Smooth muscle cell of the coronary artery (primary cell): ENCODE measurements at places on chromosomes 2 and 18. TPM values are rescaled to one million over a fixed set of nuclear protein-coding genes. Genes with fewer than 3 reads are reported as not detected.

LANCL1 gene
- 40.0 and 73.1 TPM in 2 replicates for total RNA-seq

RAMP1 gene
- 0.83 and 1.6 TPM in 2 replicates for total RNA-seq

ASIC4 gene
- under 0.01 and 0.70 TPM in 2 replicates for total RNA-seq

NEURL3 gene
- total RNA-seq, result 0.08 TPM in 1 of 2 replicates, not detected in the other

ME2 gene
- total RNA-seq, result 18.1 and 29.0 TPM in 2 replicates

ACAA2 gene
- total RNA-seq, result 19.4 and 41.5 TPM in 2 replicates

FEV gene
- total RNA-seq, result not detected in 2 replicates

SEMA4C gene
- 19.3 and 20.2 TPM in 2 replicates for total RNA-seq

MAP3K19 gene
- not detected in 2 replicates for total RNA-seq

SLC4A3 gene
- 1.7 and 2.1 TPM in 2 replicates for total RNA-seq

PDCL3 gene
- total RNA-seq, result 10.9 and 11.3 TPM in 2 replicates

LCT gene
- total RNA-seq, result under 0.01 TPM in 1 of 2 replicates, not detected in the other

KCNJ3 gene
- total RNA-seq, result under 0.01 TPM in 1 of 2 replicates, not detected in the other

UGT1A8 gene
- total RNA-seq, result under 0.01 and 0.08 TPM in 2 replicates

KCNG2 gene
- total RNA-seq, result 0.12 TPM in 1 of 2 replicates, not detected in the other

DOK6 gene
- total RNA-seq, result 0.45 and 14.4 TPM in 2 replicates

BMP10 gene
- total RNA-seq, result not detected in 2 replicates

ACTR1B gene
- 56.5 and 77.3 TPM in 2 replicates for total RNA-seq

ANO7 gene
- total RNA-seq, result 0.12 and 0.23 TPM in 2 replicates

PSTPIP2 gene
- 2.1 and 5.4 TPM in 2 replicates for total RNA-seq

DYSF gene
- 2.5 and 19.2 TPM in 2 replicates for total RNA-seq

DSG4 gene
- not detected in 2 replicates for total RNA-seq

FSHR gene
- not detected in 2 replicates for total RNA-seq

POTEJ gene
- total RNA-seq, result not detected in 2 replicates

DYNAP gene
- total RNA-seq, result not detected in 2 replicates

KRTCAP3 gene
- total RNA-seq, result not detected in 2 replicates

PKP4 gene
- 25.8 and 33.8 TPM in 2 replicates for total RNA-seq

FAM168B gene
- total RNA-seq, result 55.3 and 87.3 TPM in 2 replicates

SLC66A3 gene
- total RNA-seq, result 26.4 and 95.5 TPM in 2 replicates

MOGAT1 gene
- total RNA-seq, result not detected in 2 replicates

SLC30A3 gene
- total RNA-seq, result 0.38 TPM in 1 of 2 replicates, not detected in the other

BOLL gene
- total RNA-seq, result not detected in 2 replicates

ARPC2 gene
- total RNA-seq, result 221 and 388 TPM in 2 replicates

TSPYL6 gene
- under 0.01 TPM in 1 of 2 replicates, not detected in the other for total RNA-seq

HOXD10 gene
- total RNA-seq, result not detected in 2 replicates

CHRND gene
- not detected in 2 replicates for total RNA-seq

SERPINB13 gene
- not detected in 2 replicates for total RNA-seq

GRB14 gene
- total RNA-seq, result 0.35 and 7.5 TPM in 2 replicates

CCDC141 gene
- under 0.01 and 0.15 TPM in 2 replicates for total RNA-seq

CIDEA gene
- not detected in 2 replicates for total RNA-seq

MYO5B gene
- total RNA-seq, result 0.53 TPM in 1 of 2 replicates, not detected in the other

COLEC11 gene
- 0.53 and 1.1 TPM in 2 replicates for total RNA-seq

CSRNP3 gene
- total RNA-seq, result 2.1 and 2.7 TPM in 2 replicates

RABL2A gene
- total RNA-seq, result 6.5 and 22.8 TPM in 2 replicates

METAP1D gene
- 3.9 and 8.9 TPM in 2 replicates for total RNA-seq

RAB27B gene
- 1.3 and 15.4 TPM in 2 replicates for total RNA-seq

ACKR3 gene
- 4.7 and 45.9 TPM in 2 replicates for total RNA-seq

GKN2 gene
- total RNA-seq, result 0.23 TPM in 1 of 2 replicates, not detected in the other
